Ascending aorta (tissue), 2 donors: ENCODE measurements at places on chromosomes 2 and 18. TPM values are rescaled to one million over a fixed set of nuclear protein-coding genes. Genes with fewer than 3 reads are reported as not detected.

Gene ABCB11
- total RNA-seq: not detected

Gene SCN9A
- 5.5 TPM for total RNA-seq

Gene STPG4
- not detected for total RNA-seq

Gene TUBA3E
- total RNA-seq: not detected

Gene SLC23A3
- total RNA-seq: 14.2 TPM

Gene TUBB8B
- total RNA-seq: not detected

Gene PDCD1
- not detected for total RNA-seq

Gene NT5C1B
- not detected for total RNA-seq

Gene SPATA3
- not detected for total RNA-seq

Gene MEP1B
- total RNA-seq: not detected

Gene SULT1C3
- total RNA-seq: not detected

GRCh38 chr2:143321994-143322393, 192.8 kb downstream of the ARHGAP15 start:
- no peak overlapping the region for H3K27ac ChIP-seq
- H3K27me3 ChIP-seq: no peaks in the 10 kb centered on the region
- H3K4me1 ChIP-seq: no peaks in the 10 kb centered on the region

DNA sequence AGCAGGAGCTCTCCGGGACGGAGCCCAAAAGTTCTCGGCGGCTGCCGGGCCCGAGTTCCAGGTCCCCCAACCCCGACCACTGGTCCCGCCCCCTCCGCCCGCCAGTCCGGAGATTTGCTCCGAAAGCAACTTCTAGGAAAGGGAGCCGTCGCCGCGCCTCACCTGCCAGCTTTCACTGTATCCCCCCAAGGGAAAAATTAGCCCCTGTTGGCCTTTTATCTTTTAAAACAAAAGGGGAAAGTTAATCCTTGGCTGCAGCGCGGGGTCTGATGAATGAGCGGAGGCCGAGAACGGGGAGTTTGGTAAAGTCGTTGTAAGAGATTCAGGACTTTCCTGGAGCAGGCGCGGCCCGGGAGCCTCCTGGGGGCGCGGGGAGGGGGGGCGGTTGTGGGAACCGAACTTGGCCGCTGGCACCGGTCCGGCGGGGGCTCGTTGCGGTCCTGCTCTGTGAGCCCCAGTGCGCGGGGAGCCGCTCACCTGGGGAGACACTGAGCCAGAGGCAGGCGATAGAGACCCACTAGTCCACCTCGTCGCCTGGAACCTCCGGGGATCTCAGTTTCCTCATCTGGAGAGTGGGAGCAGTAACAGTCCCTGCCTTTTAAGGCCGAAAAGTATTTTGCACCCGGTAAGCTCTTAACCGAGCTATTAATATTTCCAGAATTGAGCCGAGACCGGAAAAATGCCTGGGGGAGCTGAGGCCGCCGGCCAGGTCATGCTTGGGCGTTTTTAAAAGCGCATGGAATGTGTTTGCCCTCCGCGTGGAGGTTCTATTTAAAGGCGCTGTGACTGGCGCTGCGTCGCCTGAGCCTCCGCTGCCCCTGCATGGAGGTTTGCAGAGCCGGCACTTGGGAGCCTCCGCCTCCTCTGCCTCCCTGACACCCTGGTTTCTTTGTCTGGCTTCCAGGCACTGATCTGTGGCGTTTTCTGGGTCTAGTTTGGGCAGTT, 1.1 kb downstream of the EFHD1 start:
- peak overlapping the region; percentile 99 for H3K27ac ChIP-seq
- no peaks in the 10 kb centered on the region for H3K36me3 ChIP-seq
- H3K27me3 ChIP-seq: no peaks in the 10 kb centered on the region
- DNase-seq: peak; percentile 88
- H3K4me1 ChIP-seq: peaks cover 29% of the 10 kb centered on the region

DNA sequence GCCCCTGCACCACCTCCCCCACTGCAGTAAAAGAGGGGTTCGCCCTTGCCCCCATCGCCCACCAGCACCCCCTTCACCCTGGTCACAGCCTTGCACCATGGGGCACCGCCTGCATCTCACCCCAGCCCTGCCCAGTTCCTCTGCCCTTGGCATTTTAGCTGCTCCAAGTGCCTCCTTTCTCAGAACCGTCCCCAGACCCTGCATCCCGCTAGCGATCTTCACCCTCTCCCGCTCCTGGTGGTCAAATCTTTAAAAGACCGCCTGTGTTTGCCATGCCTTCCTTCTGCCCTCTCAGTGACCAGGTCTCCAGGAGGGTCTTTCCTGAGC, 114.7 kb upstream of the OTOS start:
- H3K27me3 ChIP-seq: no peaks in the 10 kb centered on the region
- no peak overlapping the region for H3K4me3 ChIP-seq
- no peak overlapping the region for H3K27ac ChIP-seq
- DNase-seq: no peak

DNA sequence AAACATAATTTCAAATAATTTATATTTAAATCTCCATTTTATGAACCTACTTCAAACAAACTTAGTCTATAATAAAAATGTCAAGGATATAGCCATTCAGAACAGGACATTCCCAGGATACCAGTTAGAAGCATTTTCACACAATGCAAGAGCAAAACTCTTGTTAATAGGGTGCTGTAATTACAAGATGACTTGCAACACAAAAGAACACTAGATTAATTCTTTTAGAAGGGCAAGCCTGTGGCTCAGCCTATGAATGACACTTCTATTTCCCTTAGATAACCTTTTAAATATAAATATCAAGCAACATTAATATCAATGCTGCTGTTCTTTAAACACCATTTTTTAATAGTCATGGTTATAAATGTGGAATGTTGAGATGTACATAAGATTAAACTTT, 157.9 kb upstream of the SCN7A start:
- no peak overlapping the region for H3K27ac ChIP-seq
- H3K4me3 ChIP-seq: no peak overlapping the region
- H3K4me1 ChIP-seq: no peaks in the 10 kb centered on the region
- no peaks in the 10 kb centered on the region for H3K27me3 ChIP-seq
- no peak for DNase-seq

GRCh38 chr2:101751276-101751815, 53.8 kb downstream of the MAP4K4 start:
- H3K27me3 ChIP-seq: no peaks in the 10 kb centered on the region
- DNase-seq: no peak
- peaks cover 8% of the 10 kb centered on the region for H3K4me1 ChIP-seq
- peak overlapping the region; percentile 8 for H3K27ac ChIP-seq

DNA sequence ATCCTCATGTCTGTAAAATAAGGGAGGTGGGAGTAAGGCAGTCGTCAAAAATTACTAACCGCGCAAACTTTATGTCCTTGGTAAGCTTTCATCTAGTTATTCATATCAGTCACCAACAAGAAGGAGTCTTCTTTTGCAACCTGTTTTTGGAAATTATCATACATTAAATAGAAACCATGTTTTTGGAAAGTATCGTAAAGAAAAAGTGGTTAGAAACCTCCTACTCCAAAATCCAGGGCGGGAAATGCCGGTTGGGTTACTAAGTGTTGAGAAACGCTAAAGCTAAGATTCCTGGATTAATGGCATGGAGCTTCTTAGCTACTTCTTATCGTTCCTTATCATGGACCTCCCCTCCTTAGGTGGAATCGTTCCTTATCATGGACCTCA, 778 bp downstream of the BBS5 start:
- H3K4me1 ChIP-seq: no peaks in the 10 kb centered on the region
- no peaks in the 10 kb centered on the region for H3K27me3 ChIP-seq
- H3K4me3 ChIP-seq: peak overlapping the region; percentile 83
- H3K27ac ChIP-seq: peak overlapping the region; percentile 35
- no peak for DNase-seq
- peaks cover 12% of the 10 kb centered on the region for H3K36me3 ChIP-seq

DNA sequence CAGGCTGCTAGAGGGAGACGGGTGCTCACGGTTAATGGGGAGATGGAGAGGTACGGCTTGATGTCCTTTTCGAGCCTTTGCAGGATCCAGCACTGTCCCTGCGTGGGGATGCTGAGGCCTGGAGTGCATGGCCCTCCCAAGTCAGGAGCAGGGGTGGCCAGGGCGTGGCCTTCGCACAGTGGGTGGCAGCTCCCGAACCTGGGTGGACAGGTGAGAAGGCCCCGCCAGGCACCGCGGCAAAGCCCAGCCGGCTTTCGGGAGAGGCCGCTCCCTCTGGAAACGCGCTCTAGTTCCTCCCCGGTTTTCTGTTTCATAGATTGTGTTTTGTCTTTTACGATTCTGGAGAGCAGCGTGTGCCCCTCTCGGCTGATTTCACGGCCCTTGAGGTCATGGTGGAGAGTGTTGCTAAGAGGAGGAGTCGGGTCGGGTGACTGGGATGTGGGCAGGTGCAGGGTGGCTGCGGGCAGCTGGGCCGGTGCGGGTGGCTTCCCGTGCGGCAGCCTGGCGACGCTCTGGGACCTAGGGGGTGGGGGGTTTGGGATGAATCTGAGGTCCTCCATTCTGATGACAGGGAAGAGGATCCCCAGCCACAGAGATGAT, 39.4 kb downstream of the CTDP1 start:
- no peaks in the 10 kb centered on the region for H3K27me3 ChIP-seq
- no peak overlapping the region for H3K27ac ChIP-seq
- no peak for DNase-seq

GRCh38 chr2:99858951-99859596, 283.3 kb downstream of the AFF3 start:
- no peaks in the 10 kb centered on the region for H3K36me3 ChIP-seq
- H3K4me3 ChIP-seq: no peak overlapping the region
- no peak overlapping the region for H3K27ac ChIP-seq
- no peaks in the 10 kb centered on the region for H3K27me3 ChIP-seq
- no peak for DNase-seq

DNA sequence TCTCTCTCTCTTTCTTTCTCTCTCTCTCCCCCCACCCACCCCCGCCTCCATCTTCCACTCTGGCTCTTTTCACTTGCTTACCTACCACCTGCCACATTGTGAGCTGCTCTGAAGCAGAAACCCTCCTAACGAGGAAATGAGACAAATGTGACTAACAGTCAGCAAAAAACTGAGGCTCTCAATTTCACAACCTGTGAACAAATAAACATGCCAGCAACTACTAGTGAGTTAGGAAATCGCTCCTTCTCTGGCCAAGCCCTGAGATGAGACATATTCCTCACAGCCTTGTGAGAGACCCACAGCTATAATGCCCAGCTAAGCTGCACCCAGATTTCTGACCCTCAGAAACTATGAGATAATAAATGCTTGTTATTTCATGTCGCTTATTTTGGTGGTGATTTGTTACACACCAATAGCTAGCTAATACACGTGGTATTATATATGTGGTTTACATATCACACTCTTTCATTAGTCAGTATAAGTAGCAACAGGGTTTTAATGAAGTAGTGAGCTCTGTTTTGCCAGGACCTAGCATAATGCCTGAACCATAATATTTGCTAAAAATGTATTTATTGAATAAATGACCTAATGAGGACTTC, 8.4 kb upstream of the ZNF521 start:
- no peaks in the 10 kb centered on the region for H3K4me1 ChIP-seq
- H3K27ac ChIP-seq: no peak overlapping the region
- no peak overlapping the region for H3K4me3 ChIP-seq
- DNase-seq: no peak
- H3K27me3 ChIP-seq: no peaks in the 10 kb centered on the region
- no peaks in the 10 kb centered on the region for H3K36me3 ChIP-seq

DNA sequence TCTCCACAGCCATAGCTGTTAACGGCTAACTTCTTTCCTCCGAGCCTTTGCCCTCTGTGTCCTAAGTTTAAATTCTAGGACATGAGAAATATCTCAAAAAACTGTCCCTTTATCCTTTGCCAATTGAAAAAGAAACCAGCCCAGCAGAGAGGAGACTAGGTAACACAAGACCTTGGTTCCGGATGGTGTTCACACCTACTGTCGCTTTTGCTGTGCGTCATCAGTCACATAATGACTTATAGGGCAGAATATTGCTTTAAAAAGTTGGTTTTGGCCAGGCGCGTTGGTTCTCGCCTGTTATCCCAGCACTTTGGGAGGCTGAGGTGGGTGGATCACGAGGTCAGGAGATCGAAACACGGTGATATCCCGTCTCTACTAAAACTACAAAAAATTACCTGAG, 66.2 kb downstream of the SP3 start:
- no peak for DNase-seq
- no peaks in the 10 kb centered on the region for H3K36me3 ChIP-seq
- H3K27me3 ChIP-seq: no peaks in the 10 kb centered on the region

- no peak overlapping the region for H3K27ac ChIP-seq
- peaks cover 3% of the 10 kb centered on the region for H3K4me1 ChIP-seq
- DNase-seq: no peak
- no peak overlapping the region for H3K4me3 ChIP-seq
- no peaks in the 10 kb centered on the region for H3K27me3 ChIP-seq
These were observed 89.9 kb upstream of the EFEMP1 start for GRCh38 chr2:56013475-56013874.

GRCh38 chr2:177042311-177042710, 170.3 kb upstream of the HNRNPA3 start:
- no peak overlapping the region for H3K4me3 ChIP-seq
- H3K27me3 ChIP-seq: no peaks in the 10 kb centered on the region
- no peaks in the 10 kb centered on the region for H3K36me3 ChIP-seq
- no peak for DNase-seq
- no peaks in the 10 kb centered on the region for H3K4me1 ChIP-seq

DNA sequence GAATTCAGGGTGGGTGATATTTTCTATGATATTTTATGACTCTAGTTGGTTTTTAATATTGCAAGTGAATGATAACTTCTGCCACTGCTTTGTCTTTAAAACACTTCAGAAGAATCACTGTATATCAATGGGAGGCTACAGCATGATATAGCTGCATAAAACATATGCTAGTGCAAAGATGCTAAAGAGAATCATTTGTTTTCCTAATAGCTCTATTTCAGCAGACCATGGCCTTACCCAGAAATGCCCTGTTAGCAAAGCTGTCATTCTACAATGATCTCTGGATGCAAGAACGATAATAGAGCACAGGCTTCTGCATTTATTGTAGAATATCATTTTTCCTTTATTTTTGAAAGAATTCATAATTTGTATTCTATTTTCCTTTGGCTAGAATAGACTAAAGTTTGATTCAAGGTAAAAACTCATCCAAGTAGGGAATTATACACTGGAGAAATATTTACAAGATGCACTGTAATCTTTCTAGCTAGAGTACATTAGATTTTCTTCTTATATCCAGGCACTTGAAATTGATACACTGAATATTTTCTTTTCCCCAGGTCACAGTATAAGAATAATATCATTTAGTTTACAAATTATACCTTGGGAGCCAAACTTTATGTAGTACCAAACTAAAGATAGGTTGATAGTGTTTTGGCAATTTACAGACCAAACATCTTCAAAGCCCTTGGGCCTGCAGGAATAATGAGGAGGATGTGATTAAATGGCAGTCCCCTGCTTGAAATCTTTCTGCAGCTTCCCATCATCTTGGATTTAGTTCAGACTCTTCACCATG, 252.6 kb upstream of the LINC00305 start:
- H3K4me1 ChIP-seq: no peaks in the 10 kb centered on the region
- H3K4me3 ChIP-seq: no peak overlapping the region
- H3K27me3 ChIP-seq: no peaks in the 10 kb centered on the region

- H3K4me3 ChIP-seq: no peak overlapping the region
- no peaks in the 10 kb centered on the region for H3K36me3 ChIP-seq
- DNase-seq: no peak
These were observed 128.6 kb upstream of the WDR75 start for GRCh38 chr2:189312643-189313042.

GRCh38 chr2:157052685-157053224, 204.8 kb upstream of the GALNT5 start:
- no peaks in the 10 kb centered on the region for H3K36me3 ChIP-seq
- no peak for DNase-seq
